Inflammatory macrophage treated with lipopolysaccharide for 4 hours (primary cell): ENCODE measurements at places on chromosomes 3 and 15.
A peak's percentile ranks its signal among the peaks of the same experiment; 100 is the strongest.

DNA sequence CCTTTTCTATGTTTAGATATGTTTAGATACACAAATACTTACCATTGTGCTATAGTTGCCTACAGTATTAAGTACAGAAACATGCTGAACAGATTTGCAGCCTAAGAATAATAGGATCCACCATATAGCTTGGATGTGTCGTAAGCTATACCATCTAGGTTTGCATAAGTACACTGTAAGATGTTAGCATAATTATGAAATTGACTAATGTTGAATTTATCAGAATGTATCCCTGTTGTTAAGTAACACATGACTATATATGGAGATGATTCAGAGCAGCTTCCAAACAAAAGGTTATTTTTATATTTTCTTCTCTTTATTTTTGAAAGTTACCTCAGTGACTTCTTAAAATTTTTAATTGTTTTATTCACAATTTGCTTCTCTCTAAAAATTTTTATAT, 2.4 kb downstream of the SLC28A2 start:
- no peak for DNase-seq

GRCh38 chr15:98408231-98408630, 240.1 kb upstream of the IGF1R start:
- no peak for DNase-seq

GRCh38 chr3:124745756-124746155, 15.5 kb downstream of the UMPS start:
- no peak for DNase-seq

DNA sequence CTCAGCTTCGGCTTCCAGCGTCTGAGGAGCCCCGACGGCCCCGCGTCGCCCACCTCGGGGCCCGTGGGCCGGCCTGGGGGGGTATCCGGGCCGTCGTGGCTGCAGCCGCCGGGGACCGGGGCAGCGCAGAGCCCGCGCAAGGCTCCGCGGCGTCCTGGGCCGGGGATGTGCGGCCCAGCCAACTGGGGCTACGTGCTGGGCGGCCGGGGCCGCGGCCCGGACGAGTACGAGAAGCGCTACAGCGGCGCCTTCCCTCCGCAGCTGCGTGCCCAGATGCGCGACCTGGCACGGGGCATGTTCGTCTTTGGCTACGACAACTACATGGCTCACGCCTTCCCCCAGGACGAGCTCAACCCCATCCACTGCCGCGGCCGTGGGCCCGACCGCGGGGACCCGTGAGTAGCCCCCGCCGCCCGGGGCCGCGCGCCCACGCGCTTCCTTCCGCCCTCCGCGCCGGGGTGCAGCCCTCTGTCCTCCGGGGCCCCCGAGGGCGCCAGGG, 462 bp downstream of the EDEM1 start:
- peak; percentile 69 for DNase-seq

GRCh38 chr3:123457841-123458240, 9.0 kb upstream of the ADCY5 start:
- no peak for DNase-seq

DNA sequence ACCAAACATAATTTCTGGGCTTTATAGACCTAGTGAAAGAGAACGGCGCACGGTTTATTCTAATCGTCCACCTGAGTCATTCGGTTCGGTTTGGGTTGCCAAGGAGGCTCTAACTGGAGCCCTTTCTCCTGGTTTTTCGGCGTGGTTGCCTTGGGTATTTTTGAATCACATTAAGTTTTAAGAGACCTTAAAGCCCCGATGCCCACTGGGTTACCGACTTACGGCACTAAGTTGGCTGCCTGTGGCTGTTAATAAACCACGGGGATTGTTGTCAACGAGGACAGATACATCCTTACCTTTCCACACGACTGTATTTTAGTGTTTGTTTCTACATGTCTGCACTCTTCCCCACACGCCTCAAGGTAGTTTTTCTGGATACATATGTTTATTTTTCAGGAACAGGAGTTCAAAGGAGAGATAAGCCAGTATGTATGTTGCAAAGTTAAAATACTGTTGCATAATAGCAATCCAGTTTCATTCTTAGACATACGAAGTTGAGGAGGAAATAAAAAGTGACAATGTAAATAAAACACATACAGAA, 1.2 kb upstream of the ANP32A start:
- peak; percentile 83 for DNase-seq

GRCh38 chr3:24802614-24803013, 308.0 kb upstream of the THRB start:
- DNase-seq: no peak

GRCh38 chr3:127141921-127142730, 50.8 kb upstream of the PRR23E start:
- no peak for DNase-seq

DNA sequence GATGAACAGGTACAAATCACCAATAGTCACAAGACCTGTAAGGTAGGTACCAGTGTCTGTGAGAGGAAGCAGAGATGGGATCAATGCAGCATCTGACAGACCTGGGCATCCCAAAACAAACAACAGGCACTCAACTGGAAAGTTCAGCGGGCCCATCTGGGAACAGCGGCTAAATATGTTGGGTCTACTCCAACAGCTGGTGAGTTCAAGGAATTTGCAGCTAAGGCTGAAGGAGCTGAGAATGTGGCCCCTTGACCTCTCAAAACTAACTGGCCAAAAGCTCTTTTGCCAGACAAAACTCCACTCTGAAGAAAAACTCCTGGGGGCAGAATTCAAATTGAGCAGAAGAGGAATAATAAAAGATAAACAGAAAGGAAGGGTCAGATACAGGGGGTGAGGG, 24.4 kb downstream of the AVEN start:
- no peak for DNase-seq

GRCh38 chr3:98233468-98233867, 30.6 kb upstream of the OR5H6 start:
- peak; percentile 8 for DNase-seq

GRCh38 chr3:177824841-177825240, 627.6 kb upstream of the TBL1XR1 start:
- no peak for DNase-seq

- DNase-seq: no peak
These were observed 83.8 kb downstream of the TGFBR2 start for GRCh38 chr3:30690199-30690598.

DNA sequence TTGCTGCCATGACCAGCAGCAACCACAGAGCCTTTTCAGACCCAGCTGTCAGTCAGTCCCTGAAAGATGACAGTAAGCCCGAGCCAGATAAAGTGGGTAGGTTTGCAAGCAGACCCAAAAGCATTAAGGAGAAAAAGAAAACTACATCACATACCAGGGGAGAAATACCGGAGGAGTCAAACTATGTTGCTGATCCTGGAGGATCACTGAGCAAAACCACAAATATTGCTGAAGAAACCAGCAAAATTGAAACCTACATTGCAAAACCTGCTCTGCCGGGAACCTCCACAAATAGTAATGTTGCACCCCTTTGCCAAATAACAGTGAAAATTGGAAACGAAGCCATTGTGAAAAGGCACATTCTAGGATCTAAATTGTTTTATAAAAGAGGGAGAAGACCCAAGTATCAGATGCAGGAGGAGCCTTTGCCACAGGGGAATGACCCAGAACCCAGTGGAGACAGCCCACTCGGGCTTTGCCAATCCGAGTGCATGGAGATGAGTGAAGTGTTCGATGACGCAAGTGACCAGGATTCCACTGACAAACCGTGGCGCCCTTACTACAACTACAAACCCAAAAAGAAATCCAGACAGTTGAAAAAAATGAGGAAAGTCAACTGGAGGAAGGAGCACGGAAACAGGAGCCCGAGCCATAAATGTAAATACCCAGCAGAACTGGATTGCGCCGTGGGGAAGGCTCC, 42.1 kb upstream of the RASA2 start:
- DNase-seq: no peak

DNA sequence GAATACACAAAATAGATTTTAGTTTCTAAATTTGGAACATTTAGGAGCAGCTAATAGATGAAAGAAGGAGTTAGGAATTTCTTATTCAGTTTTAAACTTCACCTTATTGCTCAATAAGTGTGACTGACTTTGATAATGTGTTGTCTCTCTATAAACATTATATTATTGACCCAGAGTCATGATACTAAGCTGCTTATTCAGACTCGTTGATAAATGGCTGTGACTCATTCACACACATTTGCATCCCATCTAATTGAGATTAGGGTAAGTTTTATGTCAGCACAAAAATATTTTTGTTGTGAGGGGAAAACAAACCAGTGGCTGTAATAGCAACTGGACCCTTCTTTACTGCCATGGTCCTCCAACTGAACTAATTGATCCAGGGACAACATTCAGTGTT, 137.6 kb downstream of the GOLIM4 start:
- DNase-seq: no peak

- peak; percentile 97 for DNase-seq
These were observed 5.9 kb downstream of the MESP2 start for GRCh38 chr15:89781891-89782618.

GRCh38 chr3:119289404-119289770, 4.8 kb upstream of the ARHGAP31 start:
- DNase-seq: peak; percentile 71

- DNase-seq: no peak
These were observed 5.1 kb downstream of the HEMK1 start for GRCh38 chr3:50574444-50574831.

GRCh38 chr15:68310178-68310803, 32.7 kb downstream of the FEM1B start:
- no peak for DNase-seq

GRCh38 chr3:116129187-116129946, 315.9 kb downstream of the LSAMP start:
- no peak for DNase-seq

- peak; percentile 52 for DNase-seq
These were observed 37.9 kb downstream of the LIPC start for GRCh38 chr15:58469432-58470353.

DNA sequence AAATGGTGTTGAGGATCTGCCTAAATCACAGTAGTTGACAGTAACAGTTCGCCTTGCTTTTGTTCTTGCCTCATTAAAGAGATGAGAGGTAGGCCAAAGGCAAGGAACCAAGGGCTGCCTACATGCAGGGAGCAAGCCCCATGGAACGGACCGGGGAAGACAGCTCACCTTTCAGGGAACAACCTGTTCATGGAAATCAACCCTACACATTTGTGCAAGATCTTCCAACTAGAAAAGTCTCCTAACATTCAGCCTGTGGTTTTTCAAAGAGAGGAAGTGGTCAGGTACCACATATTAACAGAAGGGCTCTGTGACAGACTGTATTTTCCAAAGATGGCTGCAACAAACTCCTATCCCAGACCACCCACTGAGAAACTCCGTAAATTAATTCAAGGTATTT, 1031.8 kb upstream of the NR2F2 start:
- no peak for DNase-seq

DNA sequence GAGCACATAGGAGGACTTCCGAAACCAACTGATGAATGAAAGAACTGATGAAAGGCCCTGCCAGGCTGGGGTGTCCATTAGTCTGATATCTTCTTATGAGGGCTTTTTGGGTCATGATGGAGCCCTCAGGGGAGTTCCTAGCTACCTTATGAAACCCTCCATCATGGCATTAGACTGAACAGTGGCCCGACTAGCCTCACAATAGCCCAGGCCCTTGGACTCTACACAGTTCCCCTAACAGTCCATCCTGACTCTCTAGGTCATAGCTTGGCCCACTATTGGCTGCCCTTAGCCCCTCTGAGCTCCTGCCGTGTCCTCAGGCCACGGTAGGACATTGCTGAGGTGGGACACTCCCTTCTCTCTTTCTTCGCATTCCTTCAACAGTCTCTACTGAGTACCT, 365.9 kb downstream of the CACNA2D3 start:
- no peak for DNase-seq

GRCh38 chr3:48157202-48157840, 30.9 kb downstream of the CDC25A start:
- no peak for DNase-seq
